ENCODE measurements at places on chromosomes 2 and 18.
A peak's percentile ranks its signal among the peaks of the same experiment; 100 is the strongest.

- DNase-seq = no peak
Measured at GRCh38 chr2:204571911-204572310, 26.6 kb downstream of the PARD3B start.

DNA sequence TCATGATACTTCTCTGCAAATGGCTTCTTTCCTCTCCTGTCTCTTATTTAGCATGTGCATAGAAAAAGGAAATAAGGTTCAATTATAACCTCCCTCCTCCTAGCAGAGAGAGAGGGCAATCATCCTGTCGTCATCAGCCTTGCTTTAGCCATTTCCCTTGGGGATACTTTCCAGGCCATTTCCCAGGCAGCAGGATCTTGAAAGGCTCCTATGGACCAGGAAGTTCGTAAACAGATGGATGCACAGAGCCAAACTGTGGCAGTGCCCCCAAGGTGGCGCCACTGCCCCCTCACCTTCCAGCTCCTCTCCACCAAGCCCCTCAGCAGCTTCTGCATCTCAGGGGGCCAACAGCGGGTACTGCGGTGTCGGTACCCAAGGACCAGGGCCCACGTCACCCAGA lies 157.4 kb downstream of the DTNA start:
- DNase-seq = no peak

- DNase-seq = no peak
Measured at GRCh38 chr2:15832849-15833680, 107.3 kb upstream of the MYCN start.

- DNase-seq = no peak
Measured at GRCh38 chr2:96788442-96789244, 27.4 kb upstream of the CNNM3 start.

GRCh38 chr2:138218397-138218796 lies 254.1 kb downstream of the HNMT start:
- DNase-seq = no peak

DNA sequence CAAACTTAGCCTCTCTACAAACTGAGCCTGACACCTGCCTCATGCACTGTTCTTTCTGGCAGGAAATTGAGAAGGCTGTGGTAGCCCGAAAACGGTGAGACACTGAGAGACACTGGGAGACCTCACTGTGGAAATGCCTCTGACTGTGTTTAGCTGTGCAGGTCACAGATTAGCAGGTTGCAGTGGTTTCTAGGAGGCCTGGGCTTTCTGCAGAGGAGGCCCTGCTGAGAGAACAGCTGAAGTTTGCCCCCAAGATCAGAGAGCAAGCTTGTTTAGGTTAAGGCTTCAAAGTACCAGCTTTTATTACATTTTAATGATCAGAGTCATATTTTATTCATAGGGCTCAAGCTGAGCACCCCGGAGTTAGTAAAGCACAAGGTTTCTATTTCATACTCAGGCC lies 68.7 kb upstream of the LYPD6 start:
- no peak for DNase-seq

DNA sequence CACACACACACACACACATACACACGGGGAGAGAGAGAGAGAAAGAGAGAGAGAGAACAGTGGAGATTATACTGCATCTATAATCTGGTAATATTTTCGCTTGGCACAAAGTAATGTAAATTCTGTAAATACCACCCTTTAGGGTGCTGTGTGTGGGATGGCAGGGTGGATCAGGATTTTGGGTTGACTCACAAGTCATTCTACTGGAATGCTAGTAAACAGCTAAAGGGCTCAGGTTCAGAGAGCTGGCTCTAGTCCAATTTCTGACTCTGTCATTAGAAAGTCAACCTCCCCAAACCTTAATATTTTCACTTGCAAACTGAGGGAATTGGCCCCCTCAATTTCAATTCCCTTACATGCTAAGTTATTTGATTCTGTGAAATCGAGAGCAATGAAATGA lies 308.3 kb downstream of the TSN start:
- no peak for DNase-seq

GRCh38 chr2:223554923-223555322 lies 47.2 kb downstream of the SCG2 start:
- no peak for DNase-seq

GRCh38 chr18:78323453-78324197 lies 656.0 kb upstream of the SALL3 start:
- DNase-seq = no peak

DNA sequence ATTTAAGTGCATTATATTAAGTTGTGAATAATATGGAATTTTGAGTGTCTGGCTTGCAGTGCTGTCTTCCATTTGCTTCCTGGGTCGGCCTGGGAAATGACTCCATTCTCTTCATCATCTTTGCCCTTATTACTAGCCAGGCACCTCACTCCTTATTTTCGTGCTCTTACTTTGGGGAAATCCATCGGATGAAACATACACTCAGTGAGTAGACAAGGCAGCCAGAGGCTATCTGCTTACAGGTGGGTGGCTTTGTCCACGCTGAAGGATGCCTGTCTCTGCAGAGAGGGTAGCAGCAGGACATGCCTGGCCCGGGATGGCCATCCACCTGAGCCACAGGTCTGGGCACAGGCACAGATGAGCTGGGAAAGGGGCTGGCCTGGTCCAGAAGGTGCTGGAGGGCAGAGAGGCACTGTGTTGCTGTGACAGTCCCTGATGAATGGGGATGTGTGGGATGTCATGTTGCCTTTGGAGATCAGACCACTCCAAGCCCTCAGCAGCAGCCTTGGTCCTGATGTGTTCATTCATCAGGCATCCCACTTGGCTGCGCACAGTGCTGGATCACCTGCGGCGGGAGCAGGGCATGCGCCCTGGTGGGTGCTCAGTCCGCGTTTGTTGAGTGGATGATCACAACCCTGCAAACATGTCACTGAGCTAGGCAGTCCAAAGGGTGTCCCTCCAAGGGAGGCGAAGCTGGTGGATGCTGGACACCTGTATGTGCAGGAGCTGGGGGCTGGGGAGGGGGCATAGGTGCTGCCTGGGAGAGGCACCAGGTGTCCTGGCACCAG lies 236.0 kb downstream of the LDLRAD4 start:
- no peak for DNase-seq

GRCh38 chr18:23377669-23378301 lies 75.3 kb upstream of the RIOK3 start:
- DNase-seq = peak; percentile 22

DNA sequence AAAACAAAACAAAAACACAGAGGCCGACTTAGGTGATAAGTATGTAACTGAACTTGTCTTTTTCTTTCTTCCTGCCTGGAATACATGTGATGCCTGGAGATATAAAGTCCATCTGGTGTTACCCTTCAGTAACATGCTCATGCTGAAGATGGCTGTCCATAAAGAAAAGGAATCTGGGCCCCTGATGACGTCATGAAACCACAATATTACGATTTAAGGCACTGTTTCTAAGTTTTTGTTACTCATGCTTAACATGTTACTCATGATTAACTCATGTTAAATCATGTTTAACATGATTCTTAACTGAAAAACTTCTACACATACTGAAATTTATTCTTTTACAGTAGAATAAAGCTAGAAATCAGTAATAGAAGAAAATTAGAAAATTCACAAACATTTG lies 49.0 kb downstream of the STRADB start:
- DNase-seq = no peak

- DNase-seq = peak; percentile 20
Measured at GRCh38 chr18:36015629-36016028, 43.1 kb downstream of the RMP24 start.

DNA sequence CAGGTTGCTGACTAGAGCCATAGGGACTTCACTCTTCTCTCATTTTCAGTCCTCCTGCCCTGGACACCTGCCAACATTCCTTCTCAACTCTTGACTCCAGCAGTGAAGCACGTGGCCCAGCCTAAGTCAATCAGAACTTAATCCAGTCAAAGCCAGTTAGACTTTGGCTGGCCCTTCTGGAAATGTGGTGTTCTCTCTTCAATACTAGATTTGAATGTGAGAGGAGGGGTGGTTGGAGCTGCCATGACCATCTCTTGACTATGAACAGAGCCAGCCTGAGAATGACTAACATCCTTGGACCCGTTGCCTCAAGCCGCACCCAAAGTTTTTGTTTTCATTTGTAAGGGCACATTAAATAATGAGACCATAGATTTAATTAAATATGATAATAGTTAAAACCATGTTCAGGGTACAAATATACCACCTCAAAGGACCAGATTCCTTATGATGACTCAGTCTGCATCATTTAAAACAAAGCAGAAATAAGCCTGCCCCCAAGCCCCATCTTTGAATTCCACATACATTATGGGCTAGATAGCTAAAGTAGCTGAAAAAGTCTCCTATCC lies 49.7 kb upstream of the RASGRP3 start:
- no peak for DNase-seq

DNA sequence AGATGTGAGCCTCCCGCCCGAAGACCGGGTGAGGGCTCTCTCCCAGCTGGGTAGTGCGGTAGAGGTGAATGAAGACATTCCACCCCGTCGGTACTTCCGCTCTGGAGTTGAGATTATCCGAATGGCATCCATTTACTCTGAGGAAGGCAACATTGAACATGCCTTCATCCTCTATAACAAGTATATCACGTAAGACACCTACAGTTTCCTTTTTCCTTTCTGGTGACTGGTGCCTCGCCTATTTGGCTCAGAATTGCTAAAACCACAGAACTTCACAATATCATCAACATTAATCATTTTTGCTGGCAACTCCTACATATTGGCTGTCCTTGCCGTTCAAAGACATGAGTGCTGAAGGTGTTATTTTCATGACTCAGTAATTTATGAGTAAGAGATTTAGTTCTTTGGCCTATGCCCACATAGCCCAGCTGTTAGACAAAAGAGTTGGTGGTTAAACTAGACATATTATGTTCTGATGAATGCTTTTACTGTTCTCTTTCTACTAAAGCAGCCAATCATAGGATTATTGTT lies 2.2 kb downstream of the STAMBP start:
- no peak for DNase-seq

- no peak for DNase-seq
Measured at GRCh38 chr2:33670392-33670937, 71.4 kb upstream of the FAM98A start.

- no peak for DNase-seq
Measured at GRCh38 chr2:104574367-104574766, 279.5 kb upstream of the POU3F3 start.

- DNase-seq = no peak
Measured at GRCh38 chr2:230944123-230944653, 19.1 kb upstream of the GPR55 start.

- no peak for DNase-seq
Measured at GRCh38 chr2:37156071-37156856, 516 bp downstream of the EIF2AK2 start.

All from GM18507 (cell line).